Activated T-cell treated with anti-CD3 and anti-CD28 coated beads, Interleukin-2, amount 50 U/mL, for 72 hours (primary cell): ENCODE measurements at places on chromosomes 7 and 10. TPM values are rescaled to one million over a fixed set of nuclear protein-coding genes. Genes with fewer than 3 reads are reported as not detected.
A peak's percentile ranks its signal among the peaks of the same experiment; 100 is the strongest.

DNA sequence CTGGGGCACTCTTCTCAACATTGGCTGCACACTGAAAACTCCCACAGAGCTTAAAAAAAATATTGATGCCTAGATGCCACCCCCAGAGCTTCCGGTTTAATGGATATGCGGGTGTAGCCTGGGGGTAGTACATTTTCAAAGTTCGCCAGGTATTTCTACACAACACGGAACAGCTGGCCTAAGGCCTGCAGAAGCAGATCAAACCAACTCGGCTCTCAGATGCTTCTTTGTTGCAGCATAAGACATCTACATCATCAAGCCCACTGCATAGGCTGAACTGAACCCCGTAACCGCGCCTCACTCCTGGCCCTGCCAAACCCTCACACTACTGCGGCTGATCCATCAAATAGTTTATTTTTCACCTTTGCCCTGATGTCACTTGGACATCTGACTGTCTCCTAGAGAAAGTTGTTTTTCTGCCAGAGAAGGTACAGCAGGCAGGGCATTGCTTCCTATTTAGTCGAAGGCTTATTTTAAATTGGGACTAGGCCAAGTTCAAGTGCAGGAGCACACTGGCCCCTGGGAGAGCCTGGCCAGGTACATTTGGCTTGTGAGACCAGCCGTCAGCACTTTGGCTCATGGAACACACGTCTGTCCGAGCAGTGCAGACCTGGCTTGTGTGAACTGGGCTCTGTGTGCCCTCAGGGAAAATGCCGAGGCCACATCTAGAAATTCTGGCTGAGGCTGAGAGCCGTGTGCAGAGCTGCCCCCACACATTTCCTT, 113.3 kb downstream of the TACC2 start:
- no peaks in the 10 kb centered on the region for H3K36me3 ChIP-seq
- H3K27me3 ChIP-seq: no peaks in the 10 kb centered on the region
- no peak for DNase-seq
- no peak overlapping the region for H3K27ac ChIP-seq
- no peak overlapping the region for H3K4me3 ChIP-seq

DNA sequence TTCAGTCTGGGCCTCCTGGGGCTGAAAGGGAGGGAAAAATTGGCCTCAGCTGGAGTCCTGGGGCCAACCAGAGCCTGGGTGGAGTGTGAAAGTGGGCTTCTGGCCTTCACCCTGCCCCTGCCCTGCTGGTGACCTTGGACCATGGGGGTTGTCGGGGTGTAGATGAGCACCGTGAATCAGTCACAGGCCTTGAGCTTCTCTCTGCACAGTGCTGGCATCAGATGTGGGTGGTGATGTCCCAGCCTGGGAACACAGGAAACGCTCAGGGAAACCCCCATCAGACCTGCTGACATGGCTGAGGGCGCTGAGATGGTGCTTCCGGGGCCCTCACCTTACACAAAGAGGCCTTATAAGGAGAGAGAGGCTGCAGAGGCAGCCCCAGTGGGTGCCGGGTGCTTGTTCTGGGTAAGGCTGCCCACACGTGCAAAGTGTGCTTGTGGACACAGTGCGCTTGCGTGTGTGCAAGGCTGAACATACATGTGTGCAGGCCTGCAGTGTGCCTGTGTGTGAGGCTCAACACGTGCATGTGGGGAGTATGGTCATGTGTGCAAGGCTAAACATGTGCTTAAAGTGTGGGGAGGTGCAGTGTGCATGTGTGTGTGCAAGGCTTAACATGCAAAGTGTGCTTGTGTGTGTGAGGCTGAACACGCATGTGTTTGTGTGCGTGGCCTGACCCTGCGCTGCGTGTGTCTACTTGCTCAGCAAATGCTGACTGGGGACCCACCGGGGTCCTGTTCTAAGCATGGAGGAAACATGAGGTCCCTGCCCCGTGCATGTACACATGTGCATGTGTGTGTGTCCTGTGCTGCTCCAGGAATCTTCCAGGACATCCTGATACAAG, 6.5 kb downstream of the ARPC1B start:
- H3K27ac ChIP-seq: peak overlapping the region; percentile 67
- H3K36me3 ChIP-seq: peaks cover 22% of the 10 kb centered on the region
- H3K4me3 ChIP-seq: peak overlapping the region; percentile 67
- peak; percentile 85 for DNase-seq

GRCh38 chr10:132880128-132880981, 62.0 kb downstream of the CFAP46 start:
- peaks cover 10% of the 10 kb centered on the region for H3K27me3 ChIP-seq
- no peaks in the 10 kb centered on the region for H3K4me1 ChIP-seq
- no peaks in the 10 kb centered on the region for H3K36me3 ChIP-seq

GRCh38 chr10:123398180-123398591, 244.0 kb downstream of the BUB3 start:
- no peaks in the 10 kb centered on the region for H3K27me3 ChIP-seq
- no peak overlapping the region for H3K4me3 ChIP-seq
- H3K27ac ChIP-seq: no peak overlapping the region
- DNase-seq: no peak
- H3K4me1 ChIP-seq: no peaks in the 10 kb centered on the region
- H3K36me3 ChIP-seq: no peaks in the 10 kb centered on the region

- H3K36me3 ChIP-seq: no peaks in the 10 kb centered on the region
- DNase-seq: no peak
- peak overlapping the region; percentile 96 for H3K4me3 ChIP-seq
- peaks cover 12% of the 10 kb centered on the region for H3K4me1 ChIP-seq
- H3K27me3 ChIP-seq: peaks cover 14% of the 10 kb centered on the region
Measured at GRCh38 chr10:110672580-110672919, 28.4 kb downstream of the RBM20 start.

DNA sequence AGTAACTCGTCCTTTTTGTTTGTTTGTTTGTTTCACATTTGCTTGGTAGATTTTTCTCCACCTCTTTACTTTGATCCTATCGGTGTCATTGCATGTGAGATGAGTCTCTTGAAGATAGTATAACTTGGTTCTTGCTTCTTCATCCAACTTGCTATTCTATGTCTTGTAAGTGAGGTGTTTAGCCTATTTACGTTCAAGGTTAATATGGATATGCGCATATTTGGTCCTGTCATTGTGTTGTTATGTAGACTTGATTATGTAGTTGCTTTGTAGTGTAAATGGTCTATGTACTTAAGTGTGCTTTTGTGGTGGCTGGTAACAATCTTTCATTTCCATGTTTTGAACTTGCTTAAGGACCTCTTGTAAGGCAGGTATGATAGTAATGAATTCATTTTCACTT, 192.8 kb upstream of the MAGI2 start:
- no peak for DNase-seq
- no peaks in the 10 kb centered on the region for H3K36me3 ChIP-seq
- no peaks in the 10 kb centered on the region for H3K4me1 ChIP-seq
- H3K27me3 ChIP-seq: no peaks in the 10 kb centered on the region

GRCh38 chr7:148540041-148540738, 50.4 kb upstream of the C7orf33 start:
- no peak overlapping the region for H3K4me3 ChIP-seq
- no peak overlapping the region for H3K27ac ChIP-seq
- H3K27me3 ChIP-seq: peaks cover 6% of the 10 kb centered on the region
- H3K4me1 ChIP-seq: peaks cover 7% of the 10 kb centered on the region
- peaks cover under 1% of the 10 kb centered on the region for H3K36me3 ChIP-seq

DNA sequence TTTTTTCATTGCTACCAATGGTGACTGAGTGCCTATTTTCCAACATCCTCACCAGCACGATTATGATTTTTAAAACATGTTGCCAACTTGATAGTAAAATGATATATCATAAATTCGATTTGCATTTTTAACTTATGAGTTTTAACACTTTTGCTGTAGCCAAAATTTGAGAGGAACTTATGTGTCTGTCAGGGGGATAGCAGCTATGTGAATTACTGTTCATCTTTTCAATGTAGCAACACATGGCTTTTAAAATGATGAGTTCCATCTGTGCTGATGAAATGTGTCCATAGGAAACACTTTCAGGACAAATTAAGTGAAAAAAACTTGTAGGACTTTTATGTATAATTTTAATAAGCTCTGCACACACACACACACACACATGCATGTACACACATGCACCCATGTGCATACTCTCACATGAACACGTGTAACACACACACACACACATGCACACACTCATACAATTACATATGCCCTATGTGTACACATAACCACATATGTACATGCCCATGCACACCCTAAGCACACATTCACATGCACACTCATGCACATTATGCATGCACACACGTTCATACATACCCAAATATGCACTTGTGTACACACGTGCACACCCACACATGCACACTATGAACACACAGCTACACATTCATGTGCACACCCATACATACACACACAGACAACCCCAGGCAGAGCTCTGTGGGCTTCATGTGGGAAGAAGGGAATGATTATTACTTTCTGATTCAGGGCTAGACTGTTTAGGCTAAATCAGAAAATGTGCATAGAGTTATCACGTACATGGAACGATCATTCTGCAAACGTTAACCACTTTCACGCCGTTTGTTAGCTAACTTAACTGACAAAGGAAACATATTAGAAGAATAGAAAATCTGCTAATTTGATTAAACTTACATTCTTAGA, 68.9 kb downstream of the C10orf143 start:
- peaks cover 29% of the 10 kb centered on the region for H3K27me3 ChIP-seq
- no peaks in the 10 kb centered on the region for H3K4me1 ChIP-seq
- H3K27ac ChIP-seq: no peak overlapping the region
- H3K36me3 ChIP-seq: no peaks in the 10 kb centered on the region
- DNase-seq: no peak

GRCh38 chr10:25455980-25456567, 281.3 kb downstream of the GPR158 start:
- no peak overlapping the region for H3K4me3 ChIP-seq
- no peak overlapping the region for H3K27ac ChIP-seq
- H3K36me3 ChIP-seq: no peaks in the 10 kb centered on the region
- no peak for DNase-seq

DNA sequence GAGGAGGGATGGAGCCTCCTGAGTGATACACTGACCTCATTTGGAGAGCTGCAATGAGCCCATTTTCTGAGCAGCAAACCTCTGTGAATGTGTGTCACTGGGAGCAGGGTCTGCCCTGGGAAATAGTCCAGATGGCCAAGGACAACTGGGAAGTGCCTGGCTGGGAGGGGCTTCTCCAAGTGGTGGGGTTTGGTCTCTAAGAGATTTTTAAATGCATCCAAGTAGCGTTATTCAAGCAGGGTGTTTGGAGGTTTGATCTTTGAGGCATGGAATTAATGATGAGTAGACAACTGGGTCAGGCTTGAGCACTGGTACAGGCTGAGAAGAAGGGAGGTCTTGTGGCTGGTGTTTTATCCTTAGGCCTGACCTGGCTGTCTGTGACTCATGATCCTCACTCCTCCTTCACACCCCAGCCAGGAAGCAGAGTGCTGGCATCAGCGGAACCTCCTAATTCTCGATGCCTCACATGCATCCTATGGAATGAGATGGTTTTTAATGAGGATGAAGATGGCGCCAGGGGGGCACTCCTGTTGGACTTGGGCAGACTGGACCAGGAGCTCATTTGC, 3.3 kb downstream of the GOLGA7B start:
- DNase-seq: no peak
- H3K36me3 ChIP-seq: no peaks in the 10 kb centered on the region
- peaks cover 41% of the 10 kb centered on the region for H3K4me1 ChIP-seq
- H3K27ac ChIP-seq: no peak overlapping the region
- no peaks in the 10 kb centered on the region for H3K27me3 ChIP-seq

- H3K4me3 ChIP-seq: no peak overlapping the region
- H3K27me3 ChIP-seq: no peaks in the 10 kb centered on the region
- H3K27ac ChIP-seq: no peak overlapping the region
- H3K36me3 ChIP-seq: no peaks in the 10 kb centered on the region
Measured at GRCh38 chr10:32000937-32001336, 55.3 kb downstream of the KIF5B start.

DNA sequence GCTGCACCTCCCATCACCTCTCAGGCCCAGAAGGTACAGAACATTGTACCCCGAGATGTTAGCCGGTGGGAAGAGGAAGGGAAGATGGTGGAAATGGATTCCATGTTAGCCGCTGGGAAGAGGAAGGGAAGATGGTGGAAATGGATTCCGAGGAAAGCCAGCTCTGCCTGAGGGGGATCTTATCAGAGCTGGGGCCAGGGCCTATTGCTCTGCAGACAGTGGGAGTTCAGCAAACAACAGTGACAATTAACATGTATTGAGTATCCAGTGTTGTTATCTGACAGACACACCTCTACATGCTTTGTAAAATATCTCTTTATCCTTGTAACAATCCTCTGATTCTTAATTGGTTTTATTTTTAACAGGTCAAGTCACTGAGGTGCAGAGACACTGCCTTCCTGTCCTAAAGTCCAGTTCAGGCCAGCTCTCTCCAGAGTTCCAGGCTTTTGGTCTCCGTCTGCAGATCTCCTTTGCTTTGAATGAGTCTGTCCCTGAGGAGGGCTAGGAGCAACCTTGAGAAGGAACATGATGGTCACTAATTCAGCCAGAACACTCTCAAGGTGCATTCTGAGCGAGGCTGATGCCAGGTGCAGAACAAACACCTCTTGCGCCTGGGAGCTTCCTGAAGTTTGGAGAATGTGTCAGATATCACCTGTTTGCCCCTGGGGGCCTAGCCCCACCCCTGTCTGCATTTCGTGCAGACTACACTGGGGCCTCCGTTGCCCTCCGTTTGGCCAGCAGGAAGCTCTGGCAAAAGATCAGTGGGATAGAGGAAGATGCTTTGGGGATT, 82.4 kb upstream of the PODXL start:
- DNase-seq: no peak
- H3K4me1 ChIP-seq: no peaks in the 10 kb centered on the region
- no peaks in the 10 kb centered on the region for H3K27me3 ChIP-seq

DNA sequence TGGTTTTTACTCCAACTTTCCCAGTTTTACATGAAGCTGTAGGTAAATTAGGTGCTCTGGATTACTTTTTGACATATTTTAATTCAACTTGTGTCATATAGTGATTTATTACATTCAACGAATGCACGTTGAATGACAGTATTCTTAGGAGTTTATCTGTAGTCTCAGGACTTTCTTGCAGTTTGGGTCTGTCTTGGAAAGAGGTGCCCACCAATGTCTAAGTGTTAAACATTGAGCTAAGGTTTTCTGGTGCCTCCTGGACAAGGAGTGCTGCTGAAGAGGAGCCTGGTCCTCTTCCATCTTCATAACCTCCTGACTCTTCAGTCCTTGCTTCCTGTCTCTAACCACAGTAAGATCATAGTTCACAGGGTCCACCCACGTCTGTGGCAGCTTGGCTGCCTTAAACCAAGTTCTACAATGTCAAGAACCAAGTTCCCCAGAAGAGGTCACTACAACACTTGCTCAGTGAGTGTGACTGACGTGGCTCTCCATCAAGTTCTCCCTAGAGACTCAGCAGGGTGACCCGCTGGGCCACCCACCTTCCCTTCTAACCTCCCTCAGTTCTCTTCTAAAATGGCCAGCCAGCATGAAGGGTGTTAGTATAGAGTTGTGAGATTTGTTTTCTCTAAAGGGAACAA, 6.1 kb downstream of the NPY start:
- peaks cover 51% of the 10 kb centered on the region for H3K27me3 ChIP-seq
- H3K4me3 ChIP-seq: no peak overlapping the region
- peak; percentile 67 for DNase-seq
- no peaks in the 10 kb centered on the region for H3K36me3 ChIP-seq
- H3K27ac ChIP-seq: no peak overlapping the region

- no peaks in the 10 kb centered on the region for H3K27me3 ChIP-seq
- H3K4me1 ChIP-seq: no peaks in the 10 kb centered on the region
- no peak overlapping the region for H3K27ac ChIP-seq
Measured at GRCh38 chr7:112336936-112337576, 113.2 kb upstream of the IFRD1 start.

GRCh38 chr10:103595933-103596726, 102.6 kb downstream of the NEURL1 start:
- DNase-seq: no peak
- H3K27ac ChIP-seq: no peak overlapping the region
- H3K4me1 ChIP-seq: no peaks in the 10 kb centered on the region
- no peaks in the 10 kb centered on the region for H3K27me3 ChIP-seq
- H3K4me3 ChIP-seq: no peak overlapping the region
- H3K36me3 ChIP-seq: no peaks in the 10 kb centered on the region

FANK1 gene
- not detected for total RNA-seq

PIK3AP1 gene
- total RNA-seq: 20.6 TPM

RBM28 gene
- 38.9 TPM for total RNA-seq

SEMA3A gene
- 0.63 TPM for total RNA-seq

TLX1 gene
- total RNA-seq: not detected

ABCB4 gene
- 0.69 TPM for total RNA-seq

ANK3 gene
- total RNA-seq: 51.4 TPM
